ENCODE measurements at places on chromosomes 2 and 18. TPM values are rescaled to one million over a fixed set of nuclear protein-coding genes. Genes with fewer than 3 reads are reported as not detected.

CRYBA2 gene
- 0.49 TPM for total RNA-seq

DGUOK gene
- total RNA-seq = 96.8 TPM

DNA sequence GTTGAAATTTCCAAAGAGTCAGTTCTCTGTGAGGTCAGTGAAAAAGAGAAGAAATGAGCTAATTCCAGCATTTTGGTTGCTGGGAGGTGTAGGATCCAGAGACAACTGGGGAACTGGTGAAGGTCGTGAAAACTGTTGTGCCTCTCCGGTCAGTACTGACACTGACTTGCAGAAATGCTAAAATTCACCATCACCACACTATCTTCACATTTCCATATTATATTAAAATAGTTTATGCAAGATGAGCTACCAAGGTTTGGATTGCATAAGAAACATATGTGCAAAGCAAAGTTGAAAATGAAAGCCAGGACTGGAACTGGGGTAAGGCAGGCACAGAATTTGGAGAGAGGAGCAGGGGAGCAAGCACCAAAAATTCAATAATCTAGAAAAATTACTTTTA, 21.8 kb downstream of the RIT2 start:
- DNase-seq = no peak

DNA sequence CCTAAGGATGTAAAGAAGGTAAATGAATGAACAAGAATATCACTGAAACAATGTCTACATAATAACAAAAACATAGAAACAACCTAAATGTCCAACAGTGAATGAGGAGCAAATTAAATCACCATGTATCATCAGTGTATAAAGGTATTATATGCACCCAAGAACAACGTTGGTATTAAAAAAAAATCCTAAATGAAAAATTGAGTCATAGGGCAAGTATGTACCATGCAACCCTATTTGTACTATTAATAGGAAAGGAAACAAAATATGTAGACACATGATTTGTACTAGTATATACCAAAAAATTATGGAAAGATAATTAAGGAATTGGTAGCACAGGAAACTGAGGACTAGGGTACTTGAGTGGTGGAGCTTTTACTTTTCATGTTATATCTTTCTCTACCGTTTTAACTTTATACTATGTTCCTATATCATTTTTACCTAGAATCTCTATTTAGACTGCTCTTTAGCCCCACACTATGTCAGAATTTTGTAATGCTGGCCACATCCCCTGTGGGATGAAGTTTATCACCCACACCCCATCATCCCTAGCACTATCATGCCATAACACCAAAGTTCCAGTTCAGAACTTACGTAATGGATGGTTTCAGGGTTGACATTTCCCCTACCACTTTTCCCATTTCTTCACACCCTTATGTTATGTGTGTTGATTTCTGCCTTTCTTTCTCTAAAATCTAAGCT, 25.6 kb downstream of the IKZF2 start:
- no peak for DNase-seq

- DNase-seq = no peak
Observed at GRCh38 chr2:135844301-135844895, 7.4 kb upstream of the LCT start.

DNA sequence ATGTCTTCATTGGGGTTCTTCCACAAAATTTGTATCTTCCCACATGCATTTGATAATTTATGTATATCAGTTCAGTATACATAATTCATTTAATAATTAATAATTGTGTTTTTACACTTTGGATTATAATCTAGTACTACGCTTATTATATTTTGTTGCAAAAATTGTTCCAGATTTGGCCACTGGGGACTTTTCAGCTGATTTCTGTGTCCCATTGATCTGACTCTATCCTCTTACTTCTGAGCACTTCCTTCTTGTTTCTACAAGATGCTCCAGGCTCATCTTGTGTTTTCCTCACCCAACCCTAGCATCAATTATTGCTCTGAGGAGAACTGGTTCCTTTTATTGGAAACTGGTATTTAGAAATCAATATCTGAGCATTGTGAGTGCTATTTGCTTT, 215.3 kb upstream of the CDH19 start:
- DNase-seq = no peak

DNA sequence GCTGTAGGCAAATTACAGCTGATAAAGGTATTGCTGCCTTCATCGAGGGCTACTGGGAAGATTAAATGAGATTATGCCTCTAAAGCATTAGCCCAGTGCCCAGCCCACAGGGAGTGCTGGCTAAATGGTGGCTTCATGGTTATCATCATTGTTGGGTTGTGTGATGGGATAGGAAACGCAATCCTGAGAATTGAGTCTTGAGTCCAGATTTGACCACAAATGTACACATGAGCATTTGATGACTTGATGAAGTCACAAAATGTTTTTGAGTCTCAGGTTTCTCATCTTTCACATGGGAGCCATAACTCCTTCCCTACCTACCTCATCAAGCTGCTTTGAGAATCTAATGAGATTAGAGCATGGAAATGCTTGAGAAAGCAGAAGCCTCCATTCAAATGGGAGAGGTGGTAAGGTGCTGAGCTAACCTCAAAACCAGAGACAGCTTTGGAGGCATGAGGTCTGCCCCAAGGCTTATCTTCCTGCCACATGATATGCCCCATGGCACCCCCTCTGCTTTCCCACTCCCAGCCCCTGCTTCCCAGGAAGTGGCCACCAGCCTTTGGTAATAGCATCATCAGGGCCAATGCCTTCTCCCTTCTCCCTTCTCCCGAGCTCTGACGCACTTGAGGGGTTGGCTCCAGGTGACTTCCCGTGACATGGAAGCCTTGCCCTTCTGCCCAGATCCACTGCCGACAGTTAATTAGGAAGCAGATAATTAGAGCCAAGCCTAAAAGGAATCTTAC, 149.4 kb upstream of the EPAS1 start:
- DNase-seq = no peak

DNA sequence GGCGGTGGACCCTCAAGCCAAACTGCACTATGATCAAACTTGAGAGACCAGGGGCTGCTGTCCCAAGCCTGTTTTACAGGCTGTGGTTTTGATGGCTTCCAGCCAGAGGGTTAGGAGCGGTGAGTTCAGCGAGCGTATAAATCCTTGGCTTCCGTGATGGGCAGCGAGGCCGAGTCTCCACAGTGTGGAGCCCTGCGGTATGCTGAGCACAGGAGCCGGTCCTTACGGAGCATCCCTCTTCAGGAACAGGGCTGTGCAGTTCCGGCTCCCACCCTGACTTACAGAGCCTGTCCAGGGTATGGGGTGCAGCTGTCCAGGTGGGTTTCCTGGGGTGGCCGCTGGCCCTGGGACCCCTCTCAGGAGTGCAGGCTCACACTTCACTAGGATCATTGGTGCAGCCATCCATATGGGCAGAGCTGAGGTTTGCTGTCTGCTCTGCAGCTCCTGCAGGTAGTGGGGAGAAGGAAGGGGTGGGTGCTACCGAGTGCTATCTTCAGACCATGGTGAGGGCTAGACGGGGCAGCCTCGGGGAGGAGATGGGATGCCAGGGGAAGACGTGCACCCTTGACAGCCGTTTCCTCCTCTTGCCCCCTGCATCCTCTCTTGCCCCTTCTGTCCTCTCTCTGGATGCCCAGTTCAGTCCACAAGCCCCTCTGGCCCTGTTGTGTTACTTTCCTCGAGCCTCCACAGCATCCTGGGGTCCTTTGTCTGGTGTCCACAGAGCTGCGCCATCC, 104.3 kb downstream of the FAM210A start:
- no peak for DNase-seq

DNA sequence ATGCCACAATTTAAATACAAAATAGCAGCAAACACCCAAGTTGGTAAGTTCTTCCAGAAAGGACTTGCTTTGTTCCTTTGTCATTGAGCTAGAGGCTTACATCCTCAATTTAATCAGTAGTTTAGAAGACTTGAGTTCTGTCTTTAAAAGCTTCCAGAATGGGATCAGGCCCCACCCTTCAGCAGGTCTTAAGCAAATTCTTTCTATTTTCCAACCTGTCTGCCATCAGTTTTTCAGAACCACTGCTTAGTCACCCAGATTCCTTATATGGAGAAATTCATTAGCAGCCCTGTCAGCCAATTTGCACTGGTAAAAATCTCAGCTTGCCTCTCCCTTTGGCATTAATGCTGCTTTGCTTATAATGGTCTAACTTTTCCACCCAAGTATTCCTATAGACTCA, 263.6 kb upstream of the HNMT start:
- no peak for DNase-seq

GRCh38 chr2:16359961-16360360, 305.7 kb downstream of the CYRIA start:
- no peak for DNase-seq

DNA sequence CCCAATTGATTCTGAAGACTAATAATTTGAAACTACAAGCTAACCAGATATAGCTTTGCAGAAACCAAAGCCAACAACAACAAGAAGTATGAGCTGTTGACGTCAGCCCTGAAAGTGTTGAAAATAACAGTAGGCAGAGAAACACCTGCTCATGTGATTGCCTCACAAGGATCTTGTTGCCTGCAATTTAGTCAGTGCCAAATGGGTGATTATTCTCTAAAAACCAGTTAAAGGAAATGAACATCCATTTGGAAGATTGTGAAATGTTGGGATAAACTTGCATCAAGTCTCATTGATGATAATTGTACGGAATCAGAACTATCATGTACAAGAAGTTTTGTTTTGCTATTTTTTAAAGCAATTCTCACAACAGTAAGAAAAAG, 2.8 kb downstream of the CYTIP start:
- no peak for DNase-seq

DNA sequence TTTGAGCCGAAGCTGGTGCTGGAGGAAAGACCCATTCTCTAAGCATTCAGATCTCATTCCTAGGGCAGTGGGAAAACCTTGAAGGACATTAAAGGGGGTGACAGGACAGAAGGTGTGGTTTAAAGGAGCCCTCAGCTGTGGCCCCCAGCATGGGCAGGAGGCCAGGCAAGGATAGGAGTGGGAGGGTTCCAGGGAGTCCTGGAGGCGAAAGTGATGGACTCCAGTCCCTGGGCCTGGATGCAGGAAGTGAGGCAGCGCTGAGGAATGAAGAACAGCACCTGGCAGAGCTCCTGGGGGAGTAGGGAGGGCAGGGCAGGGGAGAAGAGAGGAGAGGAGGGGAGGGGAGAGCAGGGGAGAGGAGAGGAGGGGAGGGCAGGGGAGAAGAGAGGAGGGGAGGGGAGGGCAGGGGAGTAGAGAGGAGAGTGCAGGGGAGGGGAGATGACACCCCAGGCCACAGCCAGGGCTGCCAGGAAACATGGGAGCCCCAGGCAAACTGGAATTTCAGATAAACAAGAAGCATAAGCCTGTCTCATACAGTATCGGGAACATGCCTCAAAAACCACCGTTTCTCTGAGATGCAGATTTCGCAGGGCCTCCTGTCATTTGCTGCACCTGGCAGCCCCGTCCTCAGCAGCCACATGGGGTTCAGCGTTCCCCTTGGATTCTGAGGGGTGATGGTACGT, 5.7 kb downstream of the RAMP1 start:
- DNase-seq = no peak

- DNase-seq = no peak
Observed at GRCh38 chr2:196453613-196454047, 185.9 kb upstream of the CCDC150 start.

DNA sequence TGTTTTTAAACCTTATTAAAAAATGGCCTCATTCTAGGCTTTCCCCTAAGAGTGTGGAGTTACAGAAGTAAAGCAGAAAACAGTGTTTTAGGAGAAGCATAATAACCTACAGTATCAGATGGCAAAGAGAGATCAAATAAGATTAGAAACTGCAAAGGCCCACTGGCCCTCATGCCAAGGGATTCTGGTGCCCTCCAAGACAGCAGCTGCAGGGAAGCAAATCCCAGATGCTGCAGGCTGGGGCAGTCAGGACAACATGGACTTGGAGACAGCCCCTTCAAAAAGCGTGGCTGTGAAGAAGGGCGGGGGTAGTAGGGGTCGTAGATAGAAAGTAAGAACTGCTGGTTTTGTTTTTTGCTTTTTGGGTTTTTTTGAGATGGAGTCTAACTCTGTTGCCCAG, 28.3 kb upstream of the EPG5 start:
- no peak for DNase-seq

- no peak for DNase-seq
Observed at GRCh38 chr2:30287190-30287840, 56.0 kb downstream of the LBH start.

- no peak for DNase-seq
Observed at GRCh38 chr2:27796791-27797765, 25.6 kb downstream of the MRPL33 start.

DNA sequence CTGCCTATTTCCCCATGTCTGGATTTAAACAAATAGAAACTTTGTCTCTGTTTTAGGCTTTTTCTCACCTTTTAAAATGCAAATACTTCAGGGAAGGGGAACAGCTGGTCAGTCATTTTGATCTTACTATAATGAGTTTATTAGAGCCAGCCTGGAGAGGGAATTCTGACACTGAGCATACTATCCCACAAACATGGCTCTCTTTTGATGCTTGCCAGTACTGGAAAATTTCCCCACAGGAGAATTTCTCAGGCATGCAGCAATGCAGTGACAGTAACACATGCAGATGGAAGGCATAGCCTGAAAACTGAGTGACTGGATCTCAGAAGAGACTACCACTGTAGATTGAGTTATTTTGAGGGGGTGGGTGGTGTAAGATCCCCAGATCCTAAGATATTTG, 974.3 kb upstream of the CELF4 start:
- DNase-seq = no peak

DNA sequence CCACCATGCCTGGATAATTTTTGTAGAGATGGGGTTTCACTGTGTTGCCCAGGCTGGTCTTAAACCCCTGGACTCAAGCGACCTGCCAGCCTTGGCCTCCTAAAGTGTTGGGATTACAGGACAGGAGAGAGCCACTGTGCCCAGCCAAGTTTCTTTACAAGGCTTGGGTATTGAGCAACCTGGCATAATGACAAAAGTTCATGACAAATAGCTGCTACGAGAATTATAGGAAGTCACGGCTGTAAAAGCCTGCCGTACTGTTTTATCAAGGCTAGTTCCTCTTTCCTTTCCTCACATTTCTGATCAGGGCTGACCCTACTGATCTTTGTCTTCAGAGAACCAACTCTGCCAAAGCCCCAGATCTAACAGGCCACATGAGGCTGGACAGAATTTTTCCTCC, 490.4 kb upstream of the SPRED2 start:
- no peak for DNase-seq

DNA sequence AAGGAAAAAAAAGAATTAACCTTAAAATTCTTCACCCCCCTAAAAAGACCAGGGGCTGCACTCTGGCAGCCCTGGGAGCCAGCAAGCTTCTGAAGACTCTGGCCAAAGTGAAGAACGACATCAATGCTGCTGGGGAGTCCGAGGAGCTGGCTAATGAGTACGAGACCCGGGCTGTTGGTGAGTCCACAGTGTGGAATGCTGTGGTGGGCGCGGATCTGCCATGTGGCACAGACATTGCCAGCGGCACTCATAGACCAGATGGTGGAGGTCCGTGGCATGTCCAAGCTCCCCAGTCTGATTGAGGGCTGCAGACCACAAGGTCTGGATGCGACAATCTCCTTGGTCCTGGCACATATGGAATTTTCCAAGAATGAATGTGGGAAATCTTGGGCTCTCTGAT, 47.4 kb downstream of the TRPM8 start:
- no peak for DNase-seq

DNA sequence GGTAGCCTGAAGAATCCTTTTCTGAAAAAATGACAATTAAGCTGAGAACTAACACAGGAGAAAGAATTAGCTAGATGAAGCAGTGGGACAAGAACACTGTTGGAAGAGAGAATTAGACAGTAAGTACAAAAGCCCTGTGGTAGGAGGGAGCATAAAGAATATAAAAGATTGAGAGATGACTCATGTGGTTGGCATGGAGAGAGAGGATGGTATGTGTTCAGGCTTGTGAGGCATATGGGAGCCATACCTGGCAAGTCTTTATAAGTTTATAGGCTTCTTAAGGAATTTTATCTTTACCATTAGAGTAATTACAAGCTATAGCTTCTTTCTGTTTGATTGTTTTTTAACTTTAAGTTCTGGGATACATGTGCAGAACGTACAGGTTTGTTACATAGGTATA, 325.0 kb downstream of the ARL6IP6 start:
- DNase-seq = no peak
